ENCODE measurements at places on chromosomes 1 and 21.
A peak's percentile ranks its signal among the peaks of the same experiment; 100 is the strongest.

- peak; percentile 22 for DNase-seq
Measured at GRCh38 chr1:177567393-177567792, 396.6 kb downstream of the BRINP2 start.

DNA sequence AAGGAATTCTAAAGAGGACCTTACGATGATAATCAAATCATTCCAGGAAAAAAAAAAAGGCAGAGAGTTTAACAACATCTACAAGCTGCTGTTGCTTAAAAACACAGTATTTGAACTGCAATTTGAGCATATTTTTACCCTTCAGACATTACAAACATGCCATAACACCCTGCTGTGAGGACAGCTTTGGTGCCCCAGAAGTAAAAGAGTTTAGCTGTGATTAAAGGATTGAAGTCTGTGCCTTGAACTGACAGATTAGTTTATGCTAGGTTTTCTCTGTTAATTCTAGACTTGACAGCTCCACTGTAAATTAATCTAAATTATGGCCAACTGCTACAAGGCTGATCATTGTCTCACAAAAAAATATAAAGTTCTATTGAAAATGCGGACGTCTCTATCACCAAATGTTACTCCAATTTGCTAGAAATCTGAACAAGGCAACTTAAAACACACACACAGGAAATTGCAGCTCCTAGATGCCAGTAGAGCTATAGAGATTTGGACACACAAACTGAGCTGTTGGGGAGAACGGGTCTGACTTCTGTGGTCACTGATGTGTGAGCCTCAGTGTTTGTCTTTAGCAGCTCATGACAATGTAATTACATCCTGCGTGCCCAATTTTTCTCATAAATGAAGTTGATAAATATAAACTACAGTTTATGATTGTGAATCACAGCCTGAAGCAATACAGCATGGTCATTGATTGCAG, 217.9 kb downstream of the NTNG1 start:
- no peak for DNase-seq

- DNase-seq: no peak
Measured at GRCh38 chr1:7636795-7637526, 134.1 kb upstream of the VAMP3 start.

DNA sequence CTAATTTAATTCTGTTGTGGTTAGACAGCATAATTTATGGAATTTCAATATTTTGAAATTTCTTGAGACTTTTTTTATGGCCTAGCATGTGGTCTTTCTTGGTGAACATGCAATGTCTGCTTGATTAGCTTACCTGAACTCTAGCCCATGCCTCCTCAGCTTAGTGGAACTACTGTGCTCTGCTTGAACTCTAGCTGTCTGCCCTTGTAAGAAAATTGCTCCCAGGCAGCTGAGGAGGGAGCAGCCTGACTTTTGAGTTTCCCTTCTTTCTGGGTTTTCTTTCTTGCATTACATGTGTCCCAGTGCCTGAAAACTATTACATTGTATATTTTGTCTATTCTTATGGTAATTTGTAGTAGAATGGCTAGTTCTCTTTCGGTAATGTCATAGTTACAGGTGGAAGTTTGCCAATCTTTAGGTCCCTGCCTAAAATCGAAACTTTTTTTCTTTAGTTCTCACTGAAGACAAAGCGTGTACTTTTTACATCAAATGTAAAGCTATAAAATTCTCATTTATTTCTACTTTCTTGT, 105.3 kb downstream of the MAST2 start:
- no peak for DNase-seq

- DNase-seq: no peak
Measured at GRCh38 chr1:56330391-56331026, 248.9 kb downstream of the PLPP3 start.

DNA sequence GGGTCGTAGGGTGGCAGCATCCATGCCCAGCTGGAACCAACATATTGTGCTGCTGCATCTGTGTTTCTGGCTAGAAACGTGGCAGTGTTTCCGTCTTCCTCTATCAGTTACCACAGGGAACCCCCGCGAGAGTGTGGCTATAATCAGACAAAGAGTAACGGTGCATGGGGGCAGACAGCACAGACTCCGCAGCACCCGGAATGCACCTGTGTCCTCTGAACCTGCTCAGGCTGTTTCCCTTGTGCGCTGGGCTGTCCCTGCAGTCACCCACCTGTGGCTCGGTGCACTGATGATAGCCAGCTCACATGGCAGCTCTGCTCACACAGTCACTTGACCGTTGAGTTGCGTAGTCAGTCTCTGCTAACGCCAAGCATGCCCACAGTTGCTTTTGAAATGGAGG, 11.4 kb upstream of the PCBP3 start:
- no peak for DNase-seq

DNA sequence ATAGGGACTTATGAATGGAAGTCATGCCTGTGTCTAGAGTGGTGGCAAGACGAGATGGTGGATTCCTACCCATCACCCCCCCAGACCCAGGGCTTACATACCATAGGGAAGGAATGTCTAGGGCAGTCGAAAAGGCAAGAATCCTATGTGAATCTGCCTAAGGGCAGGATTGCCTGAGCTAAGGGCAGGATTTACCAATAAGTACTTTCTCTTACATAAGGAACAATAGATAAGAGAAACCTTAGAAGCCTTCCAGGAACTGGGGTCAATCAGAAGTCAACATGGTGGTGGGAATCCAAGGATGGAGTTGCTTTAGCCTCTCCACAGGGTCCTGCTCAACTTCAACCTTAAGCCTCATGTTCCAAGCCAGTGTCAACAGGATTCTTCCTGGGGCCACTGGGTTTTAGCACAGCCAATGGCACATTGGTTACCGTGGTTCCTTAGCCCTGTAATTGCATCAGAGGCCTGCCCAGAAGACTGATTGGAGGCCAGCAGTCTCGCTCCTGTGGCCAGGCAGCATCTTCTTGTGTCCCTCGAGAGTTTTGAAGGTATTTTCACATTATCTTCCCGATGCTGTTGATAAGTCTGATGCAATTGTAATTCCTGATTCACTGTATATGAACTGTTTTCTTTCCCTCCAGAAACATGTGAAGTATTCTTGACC, 20.7 kb downstream of the BACE2 start:
- DNase-seq: no peak

DNA sequence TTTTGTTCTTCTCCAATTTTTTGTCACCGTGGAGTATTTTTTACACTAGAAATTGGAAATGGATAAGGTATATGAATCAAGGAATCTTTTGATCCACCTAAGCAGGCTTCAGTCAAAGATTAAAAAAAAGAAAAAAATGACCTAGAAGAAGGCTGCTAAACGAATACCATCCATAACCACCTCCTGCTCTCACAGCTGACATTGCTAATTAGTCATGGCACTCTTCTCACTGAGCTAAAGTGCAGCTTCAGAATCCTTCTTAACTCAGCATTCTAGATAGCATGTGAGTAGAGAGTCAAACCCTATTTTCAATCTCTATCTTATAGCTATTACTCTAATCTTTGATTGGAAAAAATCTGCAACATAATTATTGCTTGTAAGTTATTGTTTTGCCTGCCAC, 40.2 kb upstream of the ST6GALNAC5 start:
- no peak for DNase-seq

- no peak for DNase-seq
Measured at GRCh38 chr1:155136748-155137147, 1.1 kb downstream of the SLC50A1 start.

DNA sequence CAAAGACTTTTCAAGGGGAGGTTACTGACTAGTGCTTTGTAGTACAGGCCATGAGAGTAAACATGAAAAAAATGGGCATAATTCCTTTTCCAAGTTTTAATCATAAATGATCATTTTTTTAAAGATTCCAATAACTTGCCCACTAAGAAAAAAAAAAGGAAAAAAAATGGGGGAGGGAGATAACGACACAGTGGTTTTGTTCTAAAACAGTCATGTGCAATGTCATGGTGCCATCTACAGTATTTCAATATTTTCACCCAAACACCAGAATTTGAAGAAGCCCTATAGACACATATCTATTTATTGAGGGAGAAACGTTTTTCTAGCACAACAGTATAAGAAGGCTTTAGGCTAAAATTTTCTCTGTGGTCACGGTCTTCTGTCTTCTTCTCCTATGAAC, 250.2 kb downstream of the LTN1 start:
- DNase-seq: no peak

DNA sequence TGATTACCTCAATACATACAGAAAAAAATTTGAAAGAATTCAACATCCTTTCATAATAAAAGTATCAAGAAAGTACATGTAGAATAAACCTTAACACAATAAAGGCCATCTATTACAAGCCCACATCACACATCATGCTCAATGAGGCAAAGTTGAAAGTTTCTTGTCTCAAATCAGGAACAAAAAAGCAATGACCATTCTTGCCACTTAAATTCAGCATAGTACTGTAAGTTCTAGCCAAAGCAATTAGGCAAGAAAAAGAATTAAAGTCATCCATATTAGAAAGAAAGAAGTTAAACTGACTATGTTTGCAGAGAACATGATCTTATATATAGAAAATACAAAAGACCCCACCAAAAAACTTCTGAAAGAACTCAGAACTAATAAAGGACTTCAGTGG, 44.5 kb downstream of the KCNT2 start:
- no peak for DNase-seq

DNA sequence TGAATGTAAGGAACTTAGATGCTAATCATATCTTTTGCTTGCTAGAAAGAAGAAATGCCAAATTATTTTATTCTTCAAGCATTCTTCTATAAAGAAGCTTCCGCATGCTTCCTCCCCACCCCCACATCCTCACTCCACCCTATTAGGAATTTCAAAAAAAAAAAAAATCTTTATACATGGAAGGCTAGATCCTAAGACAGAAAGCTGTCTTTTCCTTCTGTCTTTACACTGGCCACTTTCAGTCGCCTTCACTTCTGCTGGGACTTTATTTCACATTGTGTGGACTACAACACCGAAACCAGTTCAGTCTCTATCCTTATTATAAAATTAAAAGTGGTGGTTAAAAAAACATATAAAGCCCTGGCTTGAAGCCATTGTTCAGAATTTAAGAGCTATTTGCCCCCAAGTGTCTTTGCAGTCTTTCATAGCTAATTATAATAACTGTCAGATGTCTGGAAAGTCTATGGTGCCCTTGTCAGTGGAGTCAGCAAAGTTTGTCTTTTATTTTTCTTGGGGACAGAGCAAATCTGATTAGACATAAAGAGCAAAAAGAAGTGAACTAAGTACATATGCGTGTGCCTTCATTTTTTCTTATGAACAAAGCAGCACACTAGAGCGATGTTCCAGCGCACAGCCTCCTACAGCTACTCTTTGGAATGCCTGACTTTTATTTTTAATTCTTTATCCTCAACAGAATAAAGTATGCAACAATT, 297.7 kb downstream of the PTPRC start:
- DNase-seq: no peak

- DNase-seq: no peak
Measured at GRCh38 chr1:163168053-163168452, 34.7 kb downstream of the RGS5 start.

DNA sequence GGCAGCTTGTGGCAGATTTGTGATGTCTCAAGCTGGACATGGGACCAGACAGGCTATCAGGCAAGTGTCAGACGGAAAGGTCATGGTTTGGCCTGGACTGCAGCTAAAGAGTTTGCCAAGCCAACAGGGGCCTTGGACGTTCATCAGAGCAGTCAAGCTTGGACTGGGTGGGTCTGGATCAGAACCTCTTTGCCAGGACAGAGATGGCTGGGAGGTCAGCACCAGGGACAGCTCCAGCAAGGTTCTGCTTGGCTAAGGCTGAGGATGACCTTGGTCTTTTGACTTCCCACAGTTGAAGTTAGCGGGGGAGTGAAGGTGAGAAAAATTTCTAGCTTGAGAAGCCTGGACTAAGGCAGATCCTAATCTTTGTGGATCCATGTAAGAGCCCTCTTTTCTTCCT, 68.1 kb downstream of the GRIK3 start:
- DNase-seq: peak; percentile 73

DNA sequence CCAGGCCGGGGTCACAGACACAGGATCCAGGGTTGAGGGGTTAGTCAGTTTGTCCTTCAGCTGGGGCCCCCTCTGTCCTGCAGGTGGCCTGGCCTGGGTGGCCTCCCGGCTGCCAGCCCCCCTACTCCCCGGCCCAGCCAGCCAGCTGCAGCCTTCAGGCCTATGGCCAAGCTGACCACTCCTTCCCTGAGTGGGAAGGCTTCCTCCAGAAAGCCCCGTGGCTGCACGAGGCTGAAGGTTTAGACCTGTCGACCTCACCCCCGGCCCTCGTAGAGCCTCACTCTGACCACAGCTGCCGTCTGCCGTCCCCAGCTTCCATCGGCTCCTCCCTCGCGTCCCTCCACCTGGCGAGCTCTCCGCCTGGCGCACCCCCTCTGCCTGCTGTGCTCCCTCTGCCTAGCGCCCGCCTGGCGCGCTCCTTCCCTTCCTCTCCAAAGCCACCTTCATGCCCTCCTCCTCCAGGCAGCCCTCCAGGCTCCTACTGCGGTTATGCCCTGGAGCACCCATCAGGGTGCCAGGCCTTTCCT, 9.6 kb downstream of the TTLL10 start:
- DNase-seq: peak; percentile 10

DNA sequence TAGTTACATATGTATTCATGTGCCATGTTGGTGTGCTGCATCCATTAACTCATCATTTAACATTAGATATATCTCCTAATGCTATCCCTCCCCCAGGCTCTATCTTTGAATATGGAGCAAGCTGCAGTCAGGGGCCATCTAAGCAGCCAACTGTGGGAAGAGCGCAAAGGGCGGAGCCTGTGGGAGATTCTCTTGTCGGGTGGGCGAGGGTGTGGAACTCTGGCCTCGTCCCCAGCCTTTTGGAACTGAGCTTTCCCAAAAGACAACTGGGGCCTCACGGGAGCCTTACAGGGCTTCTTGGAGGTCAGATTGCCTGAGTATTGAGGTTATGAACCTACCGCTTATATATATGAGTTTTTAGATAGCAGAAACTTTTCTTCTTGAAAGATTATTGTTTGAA, 117.2 kb downstream of the HHAT start:
- no peak for DNase-seq

DNA sequence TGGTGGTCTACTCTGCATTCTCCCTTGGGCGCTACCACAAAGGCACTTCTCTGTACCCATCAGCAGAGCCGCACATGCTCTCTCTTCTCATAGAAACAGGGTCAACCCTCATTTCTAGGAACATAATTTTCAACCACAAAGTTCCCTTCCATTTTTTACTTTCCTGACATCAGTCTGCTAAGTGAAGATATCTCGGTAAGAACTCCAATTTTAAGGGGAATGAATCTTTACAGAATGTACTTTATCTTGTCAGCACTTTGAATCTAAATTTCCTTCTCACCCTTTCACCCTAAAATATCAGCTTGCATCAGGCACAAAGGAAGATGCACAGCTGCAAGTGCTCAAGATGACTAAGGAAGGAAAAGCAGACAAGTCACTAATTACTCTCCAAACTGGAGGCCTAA, 545.9 kb downstream of the SMYD3 start:
- DNase-seq: no peak

GRCh38 chr1:113870778-113871177, 734 bp downstream of the PTPN22 start:
- no peak for DNase-seq

GRCh38 chr1:24380508-24380907, 33.1 kb downstream of the STPG1 start:
- no peak for DNase-seq

GRCh38 chr1:6178751-6179563, 1.2 kb downstream of the CHD5 start:
- DNase-seq: peak; percentile 50

GRCh38 chr1:51294566-51295184, 35.7 kb downstream of the TTC39A start:
- DNase-seq: no peak

- peak; percentile 29 for DNase-seq
Measured at GRCh38 chr1:234958066-234958705, 170.5 kb downstream of the TOMM20 start.
